ENCODE measurements at places on chromosomes 7 and 10. TPM values are rescaled to one million over a fixed set of nuclear protein-coding genes. Genes with fewer than 3 reads are reported as not detected.

Gene HSPA12A
- total RNA-seq, result 2.6 TPM

Gene IL15RA
- total RNA-seq, result 37.4 TPM

Gene TRPV6
- total RNA-seq, result 2.5 TPM

Gene ANKRD30A
- not detected for total RNA-seq

Gene KDM7A
- 38.0 TPM for total RNA-seq

Gene MOSPD3
- 14.2 TPM for total RNA-seq

Gene AQP1
- total RNA-seq, result 86.5 TPM

GRCh38 chr7:71990138-71990462 lies 422.0 kb downstream of the CALN1 start:
- no peaks in the 10 kb centered on the region for H3K27me3 ChIP-seq
- H3K4me3 ChIP-seq, result no peak overlapping the region
- H3K4me1 ChIP-seq, result no peaks in the 10 kb centered on the region
- H3K27ac ChIP-seq, result no peak overlapping the region
- no peaks in the 10 kb centered on the region for H3K36me3 ChIP-seq

DNA sequence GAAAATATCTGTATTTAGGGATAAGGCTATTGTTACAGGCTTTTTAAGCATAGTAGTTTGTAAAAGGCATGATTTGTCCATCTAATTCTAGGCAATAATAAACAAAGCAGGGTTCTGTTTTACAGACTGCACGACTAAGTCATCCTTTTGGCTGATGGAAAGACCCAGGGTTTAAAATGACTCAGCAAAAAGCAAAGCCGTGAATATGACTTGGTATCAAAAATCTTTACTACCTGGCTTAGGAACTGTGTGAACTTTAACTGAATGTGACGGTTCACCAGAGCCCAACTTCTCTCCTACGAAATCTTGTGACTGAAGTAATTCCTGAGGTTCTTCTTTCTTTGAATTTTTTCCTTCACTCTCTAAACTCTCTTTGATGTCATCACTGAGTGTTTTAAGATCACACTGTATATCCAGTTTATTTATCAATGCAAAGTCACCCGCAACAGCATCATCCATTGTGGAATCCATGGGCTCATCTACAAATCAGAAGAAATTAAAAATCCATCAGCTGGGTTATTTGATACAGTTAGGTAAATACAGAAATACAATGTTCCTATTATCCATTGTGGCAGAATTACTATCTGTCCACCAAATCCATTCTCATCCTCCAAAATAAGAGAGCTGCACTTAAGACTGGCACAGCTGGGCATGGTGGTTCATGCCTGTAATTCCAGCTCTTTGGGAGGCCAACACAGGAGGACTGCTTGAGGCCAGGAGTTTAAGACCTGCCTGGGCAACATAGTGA lies 17.0 kb downstream of the ATE1 start:
- H3K27ac ChIP-seq, result no peak overlapping the region
- H3K4me3 ChIP-seq, result no peak overlapping the region
- no peaks in the 10 kb centered on the region for H3K27me3 ChIP-seq
- H3K4me1 ChIP-seq, result no peaks in the 10 kb centered on the region
- no peaks in the 10 kb centered on the region for H3K36me3 ChIP-seq
- no peak for DNase-seq

GRCh38 chr7:24560772-24561171 lies 12.5 kb upstream of the PALS2 start:
- H3K4me3 ChIP-seq, result no peak overlapping the region
- DNase-seq, result no peak
- no peak overlapping the region for H3K27ac ChIP-seq
- H3K36me3 ChIP-seq, result no peaks in the 10 kb centered on the region
- H3K27me3 ChIP-seq, result no peaks in the 10 kb centered on the region

DNA sequence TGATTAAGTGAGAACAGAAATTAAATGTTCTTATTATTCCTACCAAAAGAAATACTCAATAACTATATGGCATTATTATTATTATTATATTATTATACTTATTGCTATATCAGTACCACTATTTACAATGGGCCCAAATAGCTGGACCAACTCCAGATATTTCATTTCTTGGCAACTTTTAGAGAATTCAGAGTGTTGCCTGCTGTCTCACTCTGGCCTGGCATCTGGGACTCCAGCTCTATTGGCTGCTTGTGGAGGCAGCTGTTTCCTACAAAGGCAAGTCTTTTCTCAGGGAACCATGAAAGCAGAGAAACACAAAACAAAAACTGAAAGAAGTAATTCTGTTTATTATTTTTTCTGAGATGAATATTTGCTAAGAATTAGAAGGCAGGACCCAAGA lies 105.1 kb upstream of the SORCS1 start:
- H3K27ac ChIP-seq, result no peak overlapping the region
- no peak overlapping the region for H3K4me3 ChIP-seq
- no peaks in the 10 kb centered on the region for H3K36me3 ChIP-seq
- no peaks in the 10 kb centered on the region for H3K27me3 ChIP-seq
- no peaks in the 10 kb centered on the region for H3K4me1 ChIP-seq
- no peak for DNase-seq

GRCh38 chr10:99630433-99630832 lies 10.2 kb upstream of the SLC25A28 start:
- DNase-seq, result no peak
- no peaks in the 10 kb centered on the region for H3K36me3 ChIP-seq
- no peaks in the 10 kb centered on the region for H3K27me3 ChIP-seq

- H3K36me3 ChIP-seq, result no peaks in the 10 kb centered on the region
- no peaks in the 10 kb centered on the region for H3K27me3 ChIP-seq
- DNase-seq, result no peak
- H3K27ac ChIP-seq, result no peak overlapping the region
- peaks cover 4% of the 10 kb centered on the region for H3K4me1 ChIP-seq
Observed at GRCh38 chr10:71323407-71323806, 4.3 kb downstream of the SLC29A3 start.

DNA sequence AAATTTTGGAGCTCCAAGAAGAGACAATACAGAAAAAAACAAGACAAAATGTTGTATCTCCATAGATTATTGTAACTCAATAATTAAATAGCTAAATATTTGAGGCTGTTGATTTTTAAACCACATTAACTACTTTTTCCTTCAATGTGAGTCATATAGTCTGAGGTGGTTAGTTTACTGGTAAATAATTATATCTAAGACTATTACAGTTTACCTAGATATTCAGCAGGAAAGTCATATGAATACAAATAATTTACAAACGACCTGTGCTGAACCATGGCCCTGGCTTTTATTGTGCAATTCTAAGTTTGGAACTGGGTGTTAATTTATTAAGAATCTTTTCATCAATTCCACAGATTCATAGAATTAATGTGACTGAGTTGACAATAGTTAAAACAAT lies 22.2 kb downstream of the CREB5 start:
- no peaks in the 10 kb centered on the region for H3K36me3 ChIP-seq
- no peak overlapping the region for H3K27ac ChIP-seq
- no peak overlapping the region for H3K4me3 ChIP-seq

- no peaks in the 10 kb centered on the region for H3K27me3 ChIP-seq
- no peak for DNase-seq
- H3K36me3 ChIP-seq, result no peaks in the 10 kb centered on the region
- no peak overlapping the region for H3K27ac ChIP-seq
- no peaks in the 10 kb centered on the region for H3K4me1 ChIP-seq
Observed at GRCh38 chr10:110617425-110618229, 26.5 kb upstream of the RBM20 start.

DNA sequence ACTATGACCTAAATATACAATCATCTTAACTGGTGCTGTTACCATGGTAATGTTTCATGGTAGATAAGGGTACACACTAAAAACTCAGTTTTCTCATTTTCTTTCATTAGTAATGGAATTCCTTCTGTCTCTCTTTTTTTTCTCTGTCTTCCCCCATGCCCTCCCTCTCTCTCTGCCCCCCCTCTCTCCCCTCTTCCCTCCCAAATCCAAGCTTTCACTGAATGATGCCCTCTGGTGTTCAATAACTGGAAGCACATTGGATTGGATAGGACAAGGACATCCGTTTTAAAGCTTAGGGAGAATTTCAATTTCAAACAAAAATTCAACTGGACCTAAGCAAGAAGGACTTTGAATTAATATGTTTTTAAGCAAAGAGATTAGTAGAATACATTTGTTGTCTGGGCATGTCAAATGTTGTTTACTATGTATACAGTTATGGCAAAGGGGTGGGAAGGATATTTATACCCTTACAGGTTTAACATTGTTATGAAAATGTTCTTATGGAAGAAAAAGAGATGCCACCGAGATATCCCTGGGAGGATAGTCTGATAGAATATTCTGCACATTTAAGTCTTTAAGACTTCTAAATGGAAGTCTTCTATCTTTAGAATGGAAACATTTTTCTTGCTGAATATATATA lies 6.1 kb downstream of the CHRM2 start:
- H3K36me3 ChIP-seq, result no peaks in the 10 kb centered on the region
- H3K27ac ChIP-seq, result no peak overlapping the region
- H3K4me3 ChIP-seq, result no peak overlapping the region
- no peaks in the 10 kb centered on the region for H3K4me1 ChIP-seq

DNA sequence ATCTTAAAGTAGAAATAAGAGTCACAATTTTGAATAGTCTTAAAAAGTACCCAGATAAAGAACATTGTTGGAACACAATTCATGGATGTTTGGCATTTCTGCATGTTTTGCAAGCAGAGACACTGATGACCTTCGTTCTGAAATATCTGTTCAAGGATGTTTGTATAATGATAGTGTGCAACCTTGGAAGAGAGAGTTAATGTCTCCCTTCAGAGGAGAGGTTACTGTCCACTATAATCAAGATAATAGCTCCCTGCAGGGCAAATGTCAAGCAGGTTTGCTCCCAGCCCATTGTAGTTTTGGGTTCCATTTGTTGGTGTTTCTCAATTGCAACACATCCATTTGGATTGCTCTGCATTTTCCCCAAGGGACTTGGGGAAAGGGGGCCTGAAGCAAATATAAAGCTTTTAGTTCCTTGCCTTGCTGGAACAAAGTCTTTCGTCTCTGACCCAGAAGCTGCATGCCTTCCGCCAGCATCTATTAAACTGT lies 45.2 kb downstream of the COL1A2 start:
- H3K27ac ChIP-seq, result no peak overlapping the region
- no peaks in the 10 kb centered on the region for H3K36me3 ChIP-seq
- no peak overlapping the region for H3K4me3 ChIP-seq

GRCh38 chr10:91787258-91787657 lies 11.0 kb upstream of the TNKS2 start:
- H3K4me3 ChIP-seq, result no peak overlapping the region
- H3K27me3 ChIP-seq, result no peaks in the 10 kb centered on the region
- DNase-seq, result no peak
- no peaks in the 10 kb centered on the region for H3K36me3 ChIP-seq
- no peaks in the 10 kb centered on the region for H3K4me1 ChIP-seq
- H3K27ac ChIP-seq, result no peak overlapping the region

DNA sequence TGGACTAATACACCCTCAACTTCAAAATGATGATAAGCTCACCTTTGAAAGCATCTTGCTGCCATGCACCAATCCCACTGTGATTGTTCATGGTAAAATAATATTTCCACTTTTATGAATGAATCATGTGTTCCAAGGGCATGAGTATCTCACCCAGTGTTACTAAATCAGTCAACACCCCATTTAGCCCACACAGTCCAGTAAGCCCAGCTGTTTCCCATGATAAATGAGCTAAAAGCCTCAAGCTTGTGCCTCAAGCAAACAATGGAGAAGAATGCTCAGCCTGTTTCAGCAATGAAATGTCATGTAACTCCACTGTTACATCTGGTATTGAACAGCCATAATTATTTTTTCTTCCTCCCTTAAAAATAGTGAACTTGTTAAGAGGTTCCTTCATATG lies 442.5 kb downstream of the XPNPEP1 start:
- no peaks in the 10 kb centered on the region for H3K27me3 ChIP-seq
- H3K36me3 ChIP-seq, result no peaks in the 10 kb centered on the region
- DNase-seq, result no peak
- no peak overlapping the region for H3K27ac ChIP-seq
- H3K4me3 ChIP-seq, result no peak overlapping the region
- H3K4me1 ChIP-seq, result no peaks in the 10 kb centered on the region

DNA sequence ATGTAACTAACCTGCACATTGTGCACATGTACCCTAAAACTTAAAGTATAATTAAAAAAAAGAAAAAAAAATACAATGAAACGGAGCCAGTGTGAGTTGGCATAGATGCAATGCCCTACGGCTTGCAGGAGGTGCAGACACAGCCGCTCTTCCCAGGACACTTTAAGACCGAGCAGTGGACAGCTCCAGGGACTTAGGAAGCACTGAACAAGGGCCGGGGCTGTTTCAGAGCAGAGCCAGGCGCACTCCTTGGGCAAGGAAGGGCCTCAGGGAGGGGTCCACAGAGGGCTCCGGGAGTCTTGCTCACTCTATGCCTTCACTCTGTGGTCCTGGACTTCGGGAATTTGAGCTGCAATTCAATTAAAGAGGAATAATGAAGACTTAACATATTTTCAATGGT lies 355.3 kb downstream of the TCERG1L start:
- H3K27ac ChIP-seq, result no peak overlapping the region
- no peaks in the 10 kb centered on the region for H3K27me3 ChIP-seq
- no peak for DNase-seq
- no peak overlapping the region for H3K4me3 ChIP-seq

GRCh38 chr10:48309711-48310226 lies 3.3 kb downstream of the MAPK8 start:
- H3K27me3 ChIP-seq, result no peaks in the 10 kb centered on the region
- H3K36me3 ChIP-seq, result no peaks in the 10 kb centered on the region
- no peaks in the 10 kb centered on the region for H3K4me1 ChIP-seq
- no peak overlapping the region for H3K4me3 ChIP-seq

- no peaks in the 10 kb centered on the region for H3K36me3 ChIP-seq
Observed at GRCh38 chr10:131650169-131650705, 250.6 kb upstream of the PPP2R2D start.

DNA sequence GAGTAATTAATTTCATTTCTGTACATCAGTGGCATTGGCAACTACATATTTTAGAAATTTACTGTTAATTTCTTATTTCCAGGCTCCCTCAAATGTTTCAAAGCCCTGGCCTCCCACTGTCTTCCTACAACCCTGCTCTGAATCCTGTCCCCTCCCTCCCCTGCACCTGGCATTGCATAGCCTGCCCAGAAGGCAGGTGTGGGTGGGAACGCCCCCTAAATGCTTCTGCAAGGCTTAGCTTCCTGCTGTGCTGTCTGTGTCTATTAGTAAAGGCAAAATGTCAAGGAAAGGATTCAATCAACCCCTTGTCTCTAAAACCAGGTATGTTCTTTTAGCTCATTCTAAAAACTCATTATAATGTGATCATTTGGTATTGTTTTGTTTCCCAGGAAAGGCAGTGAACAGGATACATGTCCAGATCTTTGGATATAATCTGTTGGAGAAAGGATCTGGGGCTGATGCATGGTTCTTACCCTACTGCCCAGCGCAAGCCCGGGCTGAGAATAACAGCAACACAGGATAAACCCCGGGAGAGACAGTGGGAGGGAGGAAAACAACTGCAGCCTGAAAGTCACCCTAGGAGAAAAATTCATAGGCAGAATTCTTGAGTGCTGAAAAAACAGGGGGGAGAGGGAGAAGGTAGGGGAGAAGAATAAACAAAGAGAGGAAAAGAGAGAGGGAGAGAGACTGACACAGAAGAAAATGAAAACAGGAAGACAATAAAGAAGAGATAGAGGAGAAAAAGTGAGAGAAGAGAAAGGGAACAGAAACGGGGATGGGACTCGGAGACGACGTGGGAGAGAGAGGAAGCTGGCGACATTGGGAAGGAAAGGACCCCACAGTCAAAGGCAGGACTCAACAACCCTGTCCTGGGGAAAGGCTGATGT lies 589 bp downstream of the ZNF488 start:
- peak; percentile 40 for DNase-seq
- H3K4me1 ChIP-seq, result peaks cover 6% of the 10 kb centered on the region
- no peaks in the 10 kb centered on the region for H3K27me3 ChIP-seq
- H3K36me3 ChIP-seq, result no peaks in the 10 kb centered on the region
- H3K4me3 ChIP-seq, result peak overlapping the region; percentile 62

GRCh38 chr10:5159126-5159525 lies 25.8 kb downstream of the AKR1C8 start:
- no peaks in the 10 kb centered on the region for H3K4me1 ChIP-seq
- no peak overlapping the region for H3K27ac ChIP-seq
- H3K36me3 ChIP-seq, result no peaks in the 10 kb centered on the region
- no peak for DNase-seq
